ENCODE measurements at places on chromosomes 5 and 9. TPM values are rescaled to one million over a fixed set of nuclear protein-coding genes. Genes with fewer than 3 reads are reported as not detected.

DNA sequence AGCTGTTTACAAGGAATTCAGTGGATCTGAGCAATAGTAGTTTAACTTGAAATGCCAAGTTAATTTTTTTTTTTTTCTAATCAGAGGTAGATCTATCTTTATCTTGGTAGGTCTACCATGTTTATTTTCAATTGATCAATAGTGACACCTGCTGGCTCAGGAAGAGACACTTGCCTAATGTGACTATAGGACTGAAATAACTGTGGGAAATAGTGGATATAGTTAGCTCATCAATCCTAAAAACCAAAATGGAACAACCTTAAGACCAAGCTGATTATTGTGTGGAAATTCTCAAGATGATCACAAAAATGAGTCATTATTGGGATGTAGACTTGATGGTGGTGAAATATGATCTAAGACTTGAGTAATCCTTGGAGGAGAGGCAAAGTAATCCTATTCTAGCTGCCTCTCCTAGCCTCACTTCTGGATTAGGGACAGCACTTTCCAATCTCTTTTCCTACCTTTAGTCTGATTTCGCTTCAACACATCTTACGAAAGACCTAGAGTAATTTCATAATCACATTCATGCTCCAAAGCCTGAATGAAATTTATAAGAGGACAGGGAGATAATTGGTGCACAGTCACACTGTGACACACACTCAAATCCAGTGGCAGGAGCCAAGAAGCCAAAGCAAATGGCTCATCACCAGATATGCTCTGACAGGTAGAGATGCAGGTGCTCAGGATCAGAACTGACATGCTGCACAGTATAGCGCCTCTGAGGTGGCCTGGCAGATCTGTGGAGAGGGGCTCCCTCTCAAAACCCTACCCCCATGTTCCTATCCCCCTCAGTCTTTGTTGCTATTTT is 156.3 kb downstream of the HMHB1 start:
- H3K4me1 ChIP-seq, result no peaks in the 10 kb centered on the region
- H3K4me3 ChIP-seq, result no peak overlapping the region
- DNase-seq, result peak; percentile 48
- H3K36me3 ChIP-seq, result no peaks in the 10 kb centered on the region
- no peak overlapping the region for H3K27ac ChIP-seq

DNA sequence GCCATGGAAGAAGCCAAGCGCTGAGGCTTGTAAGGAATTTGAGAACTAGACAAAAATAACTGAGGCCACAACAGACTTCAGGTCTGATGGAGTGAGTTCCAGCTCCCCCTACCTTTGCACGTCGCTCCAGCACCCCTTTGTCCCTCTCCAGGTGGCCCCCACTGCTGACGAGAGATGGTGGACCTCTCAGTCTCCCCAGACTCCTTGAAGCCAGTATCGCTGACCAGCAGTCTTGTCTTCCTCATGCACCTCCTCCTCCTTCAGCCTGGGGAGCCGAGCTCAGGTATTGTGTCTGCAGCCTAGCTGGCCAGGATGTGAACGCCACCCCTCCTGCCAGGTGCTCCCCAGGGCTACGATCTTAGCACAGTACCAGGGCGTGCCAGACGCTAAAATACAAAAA is 5.2 kb downstream of the BTNL9 start:
- peak overlapping the region; percentile 11 for H3K4me3 ChIP-seq
- no peaks in the 10 kb centered on the region for H3K36me3 ChIP-seq
- H3K27me3 ChIP-seq, result no peaks in the 10 kb centered on the region
- DNase-seq, result no peak
- peak overlapping the region; percentile 70 for H3K27ac ChIP-seq

DNA sequence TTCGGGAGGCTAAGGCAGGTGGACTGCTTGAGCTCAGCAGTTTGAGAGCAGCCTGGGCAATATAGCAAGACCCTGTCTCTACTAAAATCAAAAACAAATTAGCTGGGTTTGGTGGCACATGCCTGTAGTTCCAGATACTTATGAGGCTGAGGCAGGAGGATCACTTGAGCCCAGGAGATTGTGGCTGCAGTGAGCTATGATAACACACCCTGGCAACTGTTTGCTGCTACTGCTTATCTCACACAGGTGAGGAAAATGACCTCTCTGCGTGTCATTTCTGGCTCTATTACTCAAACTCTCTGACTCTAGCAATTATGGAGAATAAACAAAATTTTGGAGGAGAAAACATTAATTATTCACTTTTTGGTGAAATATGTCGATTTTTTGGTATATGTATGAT is 45.3 kb upstream of the TMC1 start:
- peak overlapping the region; percentile 86 for H3K27ac ChIP-seq
- no peak for DNase-seq
- H3K4me3 ChIP-seq, result no peak overlapping the region
- H3K4me1 ChIP-seq, result peaks cover 21% of the 10 kb centered on the region
- H3K36me3 ChIP-seq, result no peaks in the 10 kb centered on the region
- H3K27me3 ChIP-seq, result no peaks in the 10 kb centered on the region

- H3K4me1 ChIP-seq, result no peaks in the 10 kb centered on the region
- H3K27me3 ChIP-seq, result peaks cover 3% of the 10 kb centered on the region
- no peak overlapping the region for H3K27ac ChIP-seq
- no peak overlapping the region for H3K4me3 ChIP-seq
Measured at GRCh38 chr5:15021266-15022046, 149.9 kb upstream of the ANKH start.

DNA sequence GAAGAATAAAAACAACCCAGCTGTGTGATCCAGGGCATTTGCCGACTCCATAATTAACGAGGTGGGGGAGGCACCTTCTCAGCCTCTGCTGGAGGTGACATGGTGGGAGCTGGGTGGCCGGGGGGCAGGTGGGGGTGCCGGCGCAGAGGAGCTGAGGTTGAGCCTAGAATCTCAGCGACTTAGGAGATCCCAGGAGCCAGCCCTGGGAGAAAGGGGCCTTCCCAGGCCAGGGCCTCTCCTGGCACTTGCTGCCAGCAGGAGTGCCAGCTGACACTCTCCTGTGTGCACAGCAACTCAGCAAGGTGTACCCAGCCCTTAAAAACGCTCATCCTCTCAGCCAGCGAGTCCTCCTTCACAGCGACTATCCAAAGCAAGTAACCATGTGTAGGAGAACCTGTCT is 62.8 kb upstream of the FCN1 start:
- no peak overlapping the region for H3K27ac ChIP-seq
- no peaks in the 10 kb centered on the region for H3K36me3 ChIP-seq
- H3K4me3 ChIP-seq, result no peak overlapping the region
- H3K27me3 ChIP-seq, result no peaks in the 10 kb centered on the region
- no peaks in the 10 kb centered on the region for H3K4me1 ChIP-seq
- no peak for DNase-seq

- H3K27ac ChIP-seq, result 0 out of 2 replicates have a peak overlapping the region, but pooled peaks have one; percentile 1
- DNase-seq, result no peak
- H3K27me3 ChIP-seq, result no peaks in the 10 kb centered on the region
- H3K4me1 ChIP-seq, result no peaks in the 10 kb centered on the region
- H3K4me3 ChIP-seq, result no peak overlapping the region
- no peaks in the 10 kb centered on the region for H3K36me3 ChIP-seq
Measured at GRCh38 chr9:72599874-72600534, 78.6 kb downstream of the TMC1 start.

DNA sequence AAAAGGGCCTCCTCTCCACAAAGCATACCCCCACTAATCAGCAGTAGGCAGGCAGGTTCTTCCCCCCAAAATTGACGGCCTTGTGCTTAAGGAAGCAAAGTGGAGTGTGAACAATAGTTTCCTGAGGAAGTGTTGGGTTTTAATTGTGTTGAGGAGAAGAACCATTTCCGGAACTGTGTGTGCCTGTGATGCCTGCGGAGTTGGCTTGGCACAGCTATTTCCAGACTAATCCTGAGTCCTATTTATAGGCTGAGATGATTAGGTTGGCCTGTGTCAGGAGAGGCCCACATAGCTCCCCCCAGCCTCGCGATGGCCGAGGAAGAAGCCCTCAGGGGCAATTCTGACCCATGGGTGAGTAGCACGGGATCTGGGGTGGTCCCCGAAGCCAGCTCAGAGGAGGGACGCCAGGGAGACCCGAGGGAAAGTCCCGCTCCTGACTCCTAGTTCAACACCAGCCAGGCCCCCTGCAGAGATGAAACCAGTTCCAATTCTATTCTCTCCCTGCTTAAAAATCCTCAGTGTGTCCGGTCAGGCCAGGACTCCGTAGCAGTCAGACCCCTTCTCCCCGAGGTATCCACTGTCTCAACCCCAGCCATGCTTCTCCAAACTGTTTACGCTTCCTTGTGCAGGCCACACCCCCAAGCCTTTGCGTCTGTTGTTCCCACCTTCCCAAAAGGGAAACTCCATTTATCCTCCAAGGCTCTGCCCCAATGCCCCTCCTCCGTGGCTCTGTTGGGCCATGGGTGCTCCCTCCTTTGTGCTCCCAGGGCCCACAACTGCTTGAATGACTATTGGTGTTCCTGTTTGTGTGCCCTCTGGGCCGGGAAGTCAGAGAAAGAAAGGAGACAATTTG is 18.1 kb downstream of the GSN start:
- no peaks in the 10 kb centered on the region for H3K27me3 ChIP-seq
- no peaks in the 10 kb centered on the region for H3K36me3 ChIP-seq
- no peak for DNase-seq
- H3K4me1 ChIP-seq, result peaks cover 86% of the 10 kb centered on the region

DNA sequence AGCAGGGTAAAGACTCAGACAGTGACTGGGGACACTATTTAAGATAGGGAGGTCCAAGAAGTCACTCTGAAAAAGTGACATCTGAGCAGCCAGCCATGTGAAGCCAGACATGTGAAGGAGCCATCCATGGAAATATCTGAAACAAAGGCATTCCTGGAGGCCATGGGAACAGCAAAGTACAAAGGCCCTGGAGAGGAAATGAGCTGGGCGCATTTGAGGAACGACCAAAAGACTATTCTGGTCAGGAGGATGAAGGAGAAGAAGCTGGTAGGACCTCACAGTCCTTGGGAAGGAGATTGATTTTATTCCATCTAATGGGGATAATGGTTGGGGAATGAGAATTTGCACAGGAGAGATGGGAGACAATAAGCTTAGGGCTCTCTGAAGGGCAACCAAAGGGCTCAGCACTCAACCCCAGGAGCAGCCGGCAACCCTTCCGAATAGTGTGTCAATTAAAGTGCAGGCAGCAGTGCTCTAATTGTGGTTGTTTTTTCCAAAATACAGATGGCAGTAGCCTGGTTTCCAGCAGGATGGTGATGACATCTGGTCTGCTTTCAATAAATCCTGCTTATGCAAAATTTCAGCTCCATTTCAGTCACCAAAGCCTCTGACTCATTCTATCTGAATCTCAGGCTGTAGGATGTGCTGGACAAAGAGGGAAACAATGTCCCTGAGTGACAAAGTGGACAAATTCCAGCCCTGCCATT is 26.7 kb downstream of the FOXI1 start:
- no peaks in the 10 kb centered on the region for H3K27me3 ChIP-seq
- DNase-seq, result no peak
- H3K27ac ChIP-seq, result peak overlapping the region; percentile 58
- peaks cover 5% of the 10 kb centered on the region for H3K4me1 ChIP-seq
- H3K4me3 ChIP-seq, result no peak overlapping the region
- no peaks in the 10 kb centered on the region for H3K36me3 ChIP-seq

- no peaks in the 10 kb centered on the region for H3K27me3 ChIP-seq
- H3K27ac ChIP-seq, result peak overlapping the region; percentile 62
- no peak overlapping the region for H3K4me3 ChIP-seq
- H3K36me3 ChIP-seq, result no peaks in the 10 kb centered on the region
Measured at GRCh38 chr5:80207832-80208231, 48.0 kb downstream of the SERINC5 start.

The ANKRD55 gene
- total RNA-seq, result not detected

The CCNJL gene
- total RNA-seq, result 35.0 TPM

The WHRN gene
- 18.0 TPM for total RNA-seq

The C8G gene
- 2.9 TPM for total RNA-seq

The NUTM2F gene
- total RNA-seq, result not detected

The PHAX gene
- 46.2 TPM for total RNA-seq

The MEIKIN gene
- total RNA-seq, result not detected

The SLC25A48 gene
- total RNA-seq, result not detected

The CCL28 gene
- total RNA-seq, result 5.8 TPM

Data from Panc1 (cell line).